ENCODE measurements at places on chromosomes 12 and 14.

- peaks cover 95% of the 10 kb centered on the region for H3K27me3 ChIP-seq
- H3K36me3 ChIP-seq, result no peaks in the 10 kb centered on the region
- H3K27ac ChIP-seq, result no peak overlapping the region
- no peak for DNase-seq
- H3K4me3 ChIP-seq, result no peak overlapping the region
Measured at GRCh38 chr14:23125011-23125410, 6.0 kb upstream of the CEBPE start.

GRCh38 chr12:20314328-20314727 is 54.0 kb upstream of the PDE3A start:
- no peaks in the 10 kb centered on the region for H3K36me3 ChIP-seq
- DNase-seq, result no peak
- no peak overlapping the region for H3K4me3 ChIP-seq
- no peaks in the 10 kb centered on the region for H3K4me1 ChIP-seq

DNA sequence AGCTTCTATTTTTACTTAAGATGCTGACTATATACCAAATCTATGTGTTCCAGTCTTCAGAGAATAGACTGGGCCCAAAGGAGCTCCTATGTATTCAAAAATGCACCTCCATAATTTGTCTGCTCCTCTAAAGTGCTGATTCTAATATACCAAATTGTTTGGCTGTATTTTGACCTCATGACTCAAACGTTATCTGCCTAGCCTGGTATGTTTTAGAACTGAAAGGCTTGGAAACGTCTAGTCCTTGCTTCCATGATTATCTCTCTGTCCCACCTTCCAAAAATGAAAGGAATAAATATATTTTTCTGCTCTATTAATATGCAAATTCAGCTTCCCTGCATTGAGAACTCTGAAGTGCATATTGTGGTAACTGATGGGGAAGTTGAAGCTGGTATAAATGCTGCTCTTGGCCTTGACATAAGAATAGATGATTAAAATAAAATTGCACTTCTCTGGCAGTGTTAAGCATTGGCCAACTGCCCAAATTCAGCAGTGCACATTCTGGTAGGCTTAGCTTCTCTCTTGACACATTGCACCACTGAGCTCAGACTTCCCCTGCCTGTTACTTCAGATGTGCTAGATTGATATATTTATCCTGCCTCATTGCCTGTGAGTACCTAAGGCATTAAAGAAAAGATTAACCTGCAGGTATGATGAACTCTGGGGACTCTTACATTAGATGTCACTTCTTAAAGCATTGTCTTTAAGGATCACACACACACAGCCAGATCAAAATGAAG is 882.3 kb downstream of the RPS29 start:
- H3K4me3 ChIP-seq, result no peak overlapping the region
- no peak for DNase-seq
- H3K27me3 ChIP-seq, result no peaks in the 10 kb centered on the region
- no peaks in the 10 kb centered on the region for H3K36me3 ChIP-seq

DNA sequence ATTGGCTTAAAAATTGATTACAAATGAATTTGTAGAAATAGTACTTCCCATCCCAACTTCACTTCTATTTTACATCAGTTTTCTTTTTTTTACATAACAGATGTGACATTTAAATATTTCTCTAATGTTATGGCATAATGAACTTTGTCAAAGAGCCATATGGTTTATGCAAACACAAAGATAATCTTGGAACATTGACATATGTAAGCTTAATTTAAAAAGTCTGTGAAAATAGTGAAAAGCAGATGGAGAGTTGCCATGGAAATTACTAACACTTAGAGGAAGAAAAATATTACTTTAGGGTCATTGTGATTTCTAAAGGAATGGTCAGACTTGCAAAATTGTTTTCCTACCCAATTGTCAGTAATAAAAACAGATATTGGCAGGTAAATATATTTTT is 232.4 kb downstream of the AEBP2 start:
- no peaks in the 10 kb centered on the region for H3K36me3 ChIP-seq
- H3K27ac ChIP-seq, result no peak overlapping the region
- no peak overlapping the region for H3K4me3 ChIP-seq
- no peaks in the 10 kb centered on the region for H3K27me3 ChIP-seq
- DNase-seq, result no peak
